ENCODE measurements at places on chromosomes 13 and 19. TPM values are rescaled to one million over a fixed set of nuclear protein-coding genes. Genes with fewer than 3 reads are reported as not detected.

DNA sequence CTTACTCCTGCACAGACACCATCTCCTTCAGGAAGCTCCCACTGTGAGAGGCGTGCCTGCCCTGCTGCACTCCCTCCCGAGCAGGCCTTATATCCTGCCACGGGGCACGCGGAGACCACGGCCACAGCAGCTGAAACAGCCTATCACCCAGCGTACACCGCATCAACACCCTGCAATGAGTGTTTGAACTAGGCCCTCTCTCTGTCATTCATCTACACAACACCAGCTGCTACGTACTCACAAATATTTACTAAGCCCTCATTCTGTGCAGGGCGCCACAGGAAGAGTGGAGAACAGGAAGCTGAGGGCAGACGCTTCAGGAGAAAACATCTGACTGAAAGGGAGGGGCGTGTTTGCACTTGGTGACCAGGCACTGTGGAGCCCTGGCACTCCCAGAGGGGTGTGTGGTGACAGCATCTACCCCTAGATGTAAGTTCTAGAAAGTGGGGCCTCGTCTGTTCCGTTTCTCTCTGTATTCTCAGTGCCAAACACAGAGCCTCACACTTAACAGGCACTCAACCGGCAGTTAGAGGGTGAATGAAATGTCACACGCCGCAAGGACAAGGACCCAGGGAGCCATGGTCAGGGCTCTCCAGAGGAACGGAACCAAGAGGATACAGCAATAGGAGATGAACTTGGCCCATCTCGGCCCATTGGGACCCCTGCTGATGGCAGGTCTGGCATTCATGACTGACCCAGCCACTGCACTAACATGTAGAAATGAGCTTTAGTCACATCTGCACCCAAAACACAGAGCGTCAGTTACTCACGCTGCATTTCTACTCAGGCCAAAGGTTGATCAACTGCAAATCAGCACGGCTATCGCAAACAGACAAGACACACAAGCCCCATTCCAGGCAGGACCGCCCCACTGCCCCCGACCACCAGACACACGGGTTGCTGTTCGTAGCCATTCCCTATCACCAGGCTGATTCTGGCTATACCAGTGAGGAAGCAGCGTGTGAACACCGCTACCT lies 15.7 kb downstream of the RANBP3 start:
- no peak for DNase-seq

GRCh38 chr19:11005521-11005920 lies 44.7 kb downstream of the SMARCA4 start:
- DNase-seq, result no peak

DNA sequence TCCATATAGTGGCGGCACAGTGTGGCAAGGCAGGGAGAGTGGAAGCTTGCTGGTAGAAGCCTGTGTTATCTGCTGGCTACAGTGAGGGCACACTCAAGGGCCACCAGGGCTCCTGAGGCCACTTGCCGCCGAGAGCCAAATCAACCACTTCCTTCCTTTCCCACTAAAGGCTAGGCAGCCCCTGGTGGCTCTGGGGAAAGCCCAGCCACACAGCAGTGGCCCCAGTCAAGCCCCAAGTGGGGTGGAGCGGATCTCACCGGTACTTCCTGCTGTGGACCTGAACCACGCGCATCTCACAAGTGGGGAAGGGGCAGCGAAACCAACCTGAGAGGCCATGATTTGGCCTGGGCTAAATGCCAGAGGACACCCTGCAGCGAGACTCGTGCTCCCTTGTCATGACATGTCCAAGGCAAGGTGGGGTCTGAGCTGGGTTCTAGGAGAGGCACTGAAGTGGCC lies 21.9 kb upstream of the SLC35E1 start:
- DNase-seq, result no peak

GRCh38 chr13:112767506-112768471 lies 78.0 kb downstream of the ATP11A start:
- DNase-seq, result no peak

- no peak for DNase-seq
These were observed 313.3 kb downstream of the ENOX1 start for GRCh38 chr13:43473437-43473836.

DNA sequence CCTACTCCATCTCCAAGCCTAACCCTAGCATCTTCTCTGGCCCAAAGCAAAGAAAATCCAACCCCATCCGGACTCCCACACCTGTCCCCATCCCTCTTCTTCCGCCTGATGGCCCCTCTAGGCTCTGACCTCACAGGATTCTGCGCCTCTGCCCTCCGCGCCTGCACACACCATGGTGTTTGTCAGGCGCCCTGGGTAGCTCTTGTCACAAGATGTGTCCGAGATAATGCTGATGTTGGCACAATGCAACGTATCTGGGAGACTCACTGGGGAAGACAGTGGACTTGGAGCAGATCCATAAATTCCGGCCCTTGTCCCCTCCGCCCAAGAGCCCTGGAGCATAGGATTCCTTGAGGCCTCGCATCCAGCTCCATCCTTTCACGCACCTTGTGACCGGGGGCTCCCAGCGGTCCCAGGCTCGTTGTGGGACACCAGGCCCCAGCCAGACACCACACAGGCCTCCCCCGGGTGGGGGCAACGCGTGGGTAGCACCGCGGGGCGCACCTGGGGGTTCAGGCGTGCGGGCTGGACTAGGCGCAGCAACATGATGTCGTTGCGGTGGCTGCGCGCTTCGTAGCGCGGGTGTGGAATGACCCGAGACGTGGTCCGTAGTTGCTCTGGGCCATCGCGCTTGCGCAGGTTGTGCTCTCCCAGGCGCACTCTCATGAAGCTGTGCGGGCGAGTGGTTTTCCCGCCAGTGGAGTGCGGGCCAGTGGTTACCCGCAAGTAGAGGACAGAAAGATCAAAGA lies 3.1 kb upstream of the KLK1 start:
- no peak for DNase-seq

GRCh38 chr13:73169971-73170370 lies 111.2 kb downstream of the KLF5 start:
- DNase-seq, result no peak

The TMEM238 gene
- total RNA-seq, result 0.70 TPM

GRCh38 chr19:42397263-42398166 lies 7.4 kb upstream of the CNFN start:
- no peak for DNase-seq

DNA sequence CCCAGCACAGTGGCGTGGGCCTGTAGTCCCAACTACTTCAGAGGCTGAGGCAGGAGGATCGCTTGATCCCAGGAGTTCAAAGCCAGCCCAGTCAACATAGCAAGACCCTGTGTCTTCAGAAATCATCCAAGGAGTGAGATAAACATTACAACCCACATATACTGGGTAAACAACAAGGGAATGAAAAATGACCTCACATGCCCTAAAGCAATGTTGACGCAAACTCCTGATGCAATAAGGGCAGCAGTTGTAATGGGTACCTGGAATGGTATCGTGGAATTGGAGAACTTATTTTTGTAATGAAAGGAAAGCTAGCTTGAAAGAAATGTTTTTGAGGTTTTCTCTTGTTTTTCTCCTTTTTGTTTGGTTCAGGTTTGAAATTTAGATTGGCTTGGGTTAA lies 24.5 kb upstream of the LGALS16 start:
- no peak for DNase-seq

The PCDH17 gene
- total RNA-seq, result 0.62 TPM

GRCh38 chr13:75489502-75490263 lies 7.7 kb upstream of the TBC1D4 start:
- no peak for DNase-seq

The DNAAF3 gene
- 1.5 TPM for total RNA-seq

DNA sequence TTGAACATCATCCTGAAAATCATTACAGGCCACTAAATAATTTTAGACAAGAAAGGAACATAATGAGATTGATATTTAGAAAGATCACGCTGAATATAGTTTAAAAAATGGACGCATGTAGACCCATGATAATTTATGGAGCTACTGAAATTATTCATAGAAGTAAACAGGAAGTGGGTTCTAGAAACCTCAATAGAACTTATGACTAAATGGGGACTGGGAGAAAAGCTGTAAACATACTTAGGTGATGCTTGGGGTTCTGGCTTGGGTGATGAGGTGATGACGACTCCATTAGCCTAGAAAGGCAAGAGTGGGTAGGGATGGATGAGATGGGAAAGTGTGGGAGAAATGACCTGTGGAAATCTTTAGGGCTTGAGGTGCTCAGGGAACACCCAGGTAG lies 484.0 kb downstream of the MYO16 start:
- no peak for DNase-seq

DNA sequence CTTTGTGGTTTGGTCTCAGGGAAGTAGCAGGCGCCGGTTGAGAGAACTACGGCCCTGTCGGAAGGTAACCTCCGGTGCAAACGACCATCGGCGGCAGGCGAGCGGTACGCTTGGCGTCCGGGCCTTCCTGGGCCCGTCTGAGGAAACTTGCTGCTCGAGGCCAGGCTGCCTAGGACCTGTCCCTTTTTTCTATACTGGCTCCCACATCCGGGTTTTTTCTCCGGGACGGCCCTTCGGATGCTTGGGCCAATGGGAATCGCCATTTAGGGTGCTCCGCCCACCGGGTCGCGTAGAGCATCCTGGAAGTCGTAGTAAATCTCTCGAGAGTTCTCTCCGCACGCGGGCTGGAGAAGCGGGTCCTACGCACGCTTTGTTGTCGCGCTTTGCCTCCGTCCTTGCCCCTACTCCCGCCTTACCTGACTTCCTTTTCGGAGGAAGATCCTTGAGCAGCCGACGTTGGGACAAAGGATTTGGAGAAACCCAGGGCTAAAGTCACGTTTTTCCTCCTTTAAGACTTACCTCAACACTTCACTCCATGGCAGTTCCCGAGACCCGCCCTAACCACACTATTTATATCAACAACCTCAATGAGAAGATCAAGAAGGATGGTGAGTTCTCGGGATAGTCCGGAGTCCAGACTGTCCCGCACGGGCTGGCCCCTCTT lies at the start of gene SNRPA:
SNRPA (plus strand) TSS at position 330 of the 664 bp plus-strand sequence; CDS start at position 536, 206 bp downstream.
- peak; percentile 99 for DNase-seq

GRCh38 chr19:45999653-46000121 lies 4.4 kb downstream of the CCDC61 start:
- DNase-seq, result no peak

The FAM216B gene
- not detected for total RNA-seq

GRCh38 chr13:28539625-28540286 lies 44.8 kb upstream of the FLT1 start:
- DNase-seq, result no peak

GRCh38 chr19:459724-460511 lies 915 bp downstream of the SHC2 start:
- peak; percentile 91 for DNase-seq

DNA sequence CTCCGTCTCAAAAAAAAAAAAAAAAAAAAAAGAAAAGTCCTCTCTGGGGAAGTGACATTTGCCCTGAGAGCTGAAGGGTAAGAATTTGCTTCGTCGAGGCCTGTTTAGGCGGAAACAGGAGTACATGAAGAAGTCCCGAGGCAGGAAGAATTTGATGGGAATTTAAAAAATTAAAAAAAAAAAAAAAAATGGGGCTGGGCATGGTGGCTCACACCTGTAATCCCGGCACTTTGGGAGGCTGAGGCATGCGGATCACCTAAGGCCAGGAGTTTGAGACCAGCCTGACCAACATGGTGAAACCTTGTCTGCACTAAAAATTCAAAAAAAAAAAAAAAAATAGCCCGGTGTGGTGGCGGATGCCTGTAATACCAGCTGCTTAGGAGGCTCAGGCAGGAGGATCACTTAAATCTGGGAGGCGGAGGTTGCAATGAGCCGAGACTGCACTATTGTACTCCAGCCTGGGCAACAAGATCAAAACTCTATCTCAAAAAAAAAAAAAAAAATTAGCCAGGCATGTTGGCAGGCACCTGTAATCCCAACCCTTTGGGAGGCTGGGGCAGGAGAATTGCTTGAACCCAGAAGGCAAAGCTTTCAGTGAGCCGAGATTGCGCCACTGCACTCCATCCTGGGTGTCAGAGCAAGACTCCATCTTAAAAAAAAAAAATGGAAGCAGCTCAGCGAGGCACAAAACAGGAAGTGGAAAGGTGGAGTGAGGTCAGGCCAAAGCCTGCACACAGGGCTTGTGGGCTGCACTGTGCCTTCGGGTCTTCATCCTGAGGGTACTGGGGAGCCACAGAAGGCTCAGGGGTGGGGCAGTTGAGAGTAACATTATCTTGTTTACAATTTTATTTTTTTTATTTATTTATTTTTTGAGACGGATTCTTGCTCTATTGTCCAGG lies 4.9 kb downstream of the BAX start:
- DNase-seq, result no peak
